ENCODE measurements at places on chromosomes 2 and 18.

DNA sequence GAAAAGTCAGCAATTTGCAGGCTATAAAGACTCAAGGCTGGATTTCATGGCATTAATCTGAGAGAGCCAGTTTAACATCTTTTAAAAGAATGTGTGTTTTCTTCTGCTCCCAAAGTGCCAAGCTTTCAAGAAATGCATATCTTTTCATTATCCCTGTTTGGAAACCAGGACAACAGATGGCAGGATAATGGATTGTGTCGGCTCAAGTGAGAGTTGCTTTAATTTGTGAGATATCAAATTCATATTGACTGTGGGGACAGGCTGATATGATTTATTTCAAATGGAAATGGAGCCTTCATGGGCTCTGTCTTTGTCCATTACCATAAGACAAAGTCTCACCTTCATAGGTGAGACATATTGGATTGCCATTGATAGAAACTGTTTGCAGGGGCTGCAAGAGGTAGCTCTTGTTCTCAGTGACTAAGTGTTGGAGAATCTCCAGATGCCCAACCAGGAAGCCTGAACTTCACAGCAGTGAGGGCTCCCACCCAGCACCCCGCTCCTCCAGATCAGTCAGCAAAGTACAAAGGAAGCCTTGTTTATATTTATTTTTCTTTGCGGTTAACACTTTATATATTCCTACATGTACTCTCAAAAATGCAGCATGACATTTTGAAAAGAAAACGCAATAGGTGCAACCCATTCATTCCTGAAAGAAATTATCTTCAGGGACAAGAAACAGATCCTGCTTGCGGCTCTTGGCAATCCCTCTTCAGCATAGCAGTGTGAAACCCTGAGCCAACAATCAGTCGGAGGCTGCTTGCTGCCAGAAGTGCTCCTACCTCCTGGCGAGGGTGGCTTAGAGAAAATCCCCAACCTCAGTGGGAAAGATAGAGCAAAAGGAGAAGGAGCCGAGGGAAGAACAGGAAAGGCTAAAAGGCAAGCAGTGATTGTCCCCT lies 65.8 kb upstream of the ATL2 start:
- DNase-seq: no peak

GRCh38 chr2:1539973-1540372 lies 126.7 kb downstream of the TPO start:
- DNase-seq: no peak

DNA sequence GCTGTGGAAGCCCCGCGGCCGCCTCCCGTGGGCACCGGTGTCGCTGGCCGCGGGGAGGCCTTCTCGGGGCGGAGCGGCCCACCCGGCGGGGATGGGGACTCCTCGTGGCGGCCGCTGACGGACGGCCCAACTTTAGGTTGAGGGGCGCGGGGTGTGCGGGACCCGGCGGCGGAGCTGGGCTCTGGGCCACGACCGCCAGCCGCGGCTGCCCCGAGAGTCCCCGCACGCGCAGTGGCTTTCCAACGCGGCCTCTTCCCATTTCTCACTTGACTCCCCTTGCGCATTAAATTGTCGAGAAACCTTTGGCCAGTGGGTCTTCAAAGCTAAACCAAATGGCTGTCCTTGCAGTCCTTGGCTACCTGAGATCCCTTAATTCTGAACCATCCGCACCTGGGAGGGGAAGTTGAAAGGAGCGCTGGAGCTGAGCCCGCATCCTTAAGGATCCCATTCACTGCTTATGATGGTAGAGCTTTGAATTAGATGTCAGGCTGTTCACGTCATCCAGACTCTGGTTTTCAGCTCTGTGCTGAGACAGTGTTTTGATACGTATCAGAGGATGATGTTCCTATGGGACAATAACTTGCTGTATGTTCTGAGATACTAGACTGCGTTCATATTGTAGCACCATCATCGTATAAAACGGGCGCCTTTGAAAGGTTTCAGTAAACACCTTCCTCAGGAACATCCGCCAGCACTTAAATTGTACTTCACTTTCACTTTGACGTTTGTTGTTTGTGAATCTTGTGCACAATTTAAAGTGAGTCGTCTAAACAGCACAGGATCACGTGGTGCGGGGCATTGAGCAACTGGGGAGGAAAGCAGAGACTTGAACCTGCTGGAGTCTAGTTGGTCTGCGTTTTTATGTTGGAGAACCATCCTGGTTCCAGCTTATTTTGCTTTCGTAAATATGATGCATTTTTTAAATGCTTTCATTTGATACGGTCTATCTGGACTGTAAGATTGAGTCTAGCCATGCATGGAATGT lies 874 bp downstream of the CLIP4 start:
- peak; percentile 72 for DNase-seq

DNA sequence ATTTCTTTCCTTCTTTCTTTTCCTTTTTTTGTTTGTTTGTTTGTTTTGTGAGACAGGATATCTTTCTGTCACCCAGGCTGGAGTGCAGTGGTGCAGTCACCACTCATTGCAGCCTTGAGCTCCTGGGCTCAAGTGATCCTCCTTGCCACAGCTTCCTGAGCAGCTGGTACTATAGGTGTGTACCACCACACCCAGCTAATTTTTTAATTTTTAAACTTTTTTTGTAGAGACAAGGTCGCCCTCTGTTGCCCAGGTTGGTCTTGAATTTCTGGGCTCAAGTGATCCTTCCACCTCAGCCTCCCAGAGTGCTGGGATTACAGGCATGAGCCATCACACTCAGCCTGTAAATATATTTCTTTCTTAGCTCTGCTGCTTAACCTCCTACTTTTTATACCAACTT lies 83.4 kb upstream of the CYP20A1 start:
- peak; percentile 3 for DNase-seq

- DNase-seq: no peak
Observed at GRCh38 chr2:89763581-89764485, 1072.4 kb downstream of the RPIA start.

- DNase-seq: no peak
Observed at GRCh38 chr2:108370080-108370479, 7.7 kb upstream of the SULT1C4 start.

DNA sequence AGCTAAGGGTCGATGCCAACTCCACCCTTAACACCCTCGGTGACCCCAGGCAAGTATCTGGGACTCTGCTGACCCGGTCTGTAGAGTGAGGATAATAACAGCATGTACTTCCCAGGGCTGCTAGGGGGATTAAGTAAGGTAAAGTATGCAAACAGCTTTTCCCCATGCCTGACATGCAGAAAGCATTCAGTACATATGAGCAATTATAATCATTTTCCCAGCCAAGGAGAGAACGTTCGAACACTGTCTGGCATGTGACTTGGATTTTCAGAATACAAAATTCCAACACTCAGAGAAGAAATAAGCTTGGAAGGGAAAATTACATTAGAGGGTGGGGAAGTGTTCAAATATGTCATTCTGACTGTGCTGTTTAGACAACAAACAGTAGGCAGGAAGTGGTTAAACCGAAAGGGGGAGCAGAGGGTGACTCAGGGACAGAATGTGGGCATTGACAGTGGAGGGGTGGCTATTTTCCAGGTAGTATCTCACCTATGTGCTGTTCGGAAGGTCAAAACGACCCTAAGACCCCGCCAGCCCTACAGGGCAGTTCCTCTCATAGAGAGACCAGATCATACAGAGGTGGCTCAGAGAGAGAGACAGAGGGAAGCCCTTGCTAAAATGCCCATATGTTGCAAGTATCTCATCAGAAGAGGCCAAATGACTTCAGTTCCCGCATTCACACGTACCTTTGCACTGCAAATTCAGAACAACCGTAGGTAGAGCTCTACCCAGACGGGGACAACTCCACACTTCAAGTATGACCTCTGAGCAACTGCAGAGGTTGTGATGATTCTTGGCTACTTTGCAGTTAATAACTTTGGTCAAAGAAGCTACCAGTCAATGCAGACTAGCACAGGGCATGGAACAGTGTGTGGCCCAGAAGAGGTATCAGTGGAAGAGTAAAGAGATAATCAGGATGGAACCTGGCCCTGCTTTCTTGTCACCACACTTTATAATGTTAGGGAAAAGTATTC lies 14.8 kb downstream of the ASPRV1 start:
- DNase-seq: peak; percentile 47

GRCh38 chr2:23583467-23583866 lies 198.5 kb downstream of the KLHL29 start:
- DNase-seq: no peak

GRCh38 chr2:240505910-240506309 lies 51.9 kb downstream of the ANKMY1 start:
- no peak for DNase-seq

- no peak for DNase-seq
Observed at GRCh38 chr18:44761812-44762211, 81.1 kb downstream of the SETBP1 start.

DNA sequence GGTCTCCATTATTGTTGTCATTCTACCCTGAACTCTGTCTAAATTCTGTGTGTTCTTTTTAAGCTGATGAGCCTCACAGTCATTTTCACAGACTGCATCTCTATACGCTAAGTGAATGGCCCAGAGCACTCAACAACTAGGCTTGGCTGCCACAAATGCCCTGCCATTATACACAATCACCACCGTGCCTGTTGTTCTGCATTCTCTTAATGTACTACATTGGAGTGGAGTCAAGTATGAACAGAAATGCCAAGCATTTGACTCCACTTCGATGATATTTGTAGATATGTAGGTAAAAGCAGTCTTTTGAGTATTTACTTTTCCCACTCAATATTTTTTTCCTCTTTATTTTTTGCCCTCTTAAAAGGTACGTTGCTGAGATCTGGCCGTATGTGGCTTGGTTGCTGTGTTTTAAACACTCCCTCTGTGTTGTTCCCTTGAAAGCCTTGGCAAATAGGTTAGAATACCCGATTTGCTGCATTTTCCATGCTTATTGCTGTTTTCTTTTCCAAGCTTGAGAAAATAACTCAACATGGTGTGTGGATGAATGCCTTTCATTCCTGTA lies 36.2 kb upstream of the TMEFF2 start:
- no peak for DNase-seq

DNA sequence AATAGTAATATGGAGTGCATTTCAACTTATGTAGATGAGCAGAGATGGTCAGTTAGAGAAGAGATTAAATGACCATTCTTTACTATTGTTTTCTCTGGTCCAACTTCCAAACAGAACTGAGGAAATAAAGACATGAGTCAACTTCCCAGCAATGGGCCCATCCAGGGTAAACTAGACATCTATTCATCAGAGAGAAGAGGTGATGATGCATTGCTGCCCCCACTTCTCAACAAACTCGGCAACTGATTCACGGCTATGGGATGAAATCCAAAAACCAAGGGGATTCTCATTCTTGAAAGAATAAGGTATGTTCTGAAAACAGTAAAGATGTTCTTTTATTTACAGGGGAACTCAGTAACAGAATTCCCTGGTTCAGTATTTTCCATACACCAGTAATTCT lies 190.7 kb downstream of the RDH14 start:
- DNase-seq: no peak

DNA sequence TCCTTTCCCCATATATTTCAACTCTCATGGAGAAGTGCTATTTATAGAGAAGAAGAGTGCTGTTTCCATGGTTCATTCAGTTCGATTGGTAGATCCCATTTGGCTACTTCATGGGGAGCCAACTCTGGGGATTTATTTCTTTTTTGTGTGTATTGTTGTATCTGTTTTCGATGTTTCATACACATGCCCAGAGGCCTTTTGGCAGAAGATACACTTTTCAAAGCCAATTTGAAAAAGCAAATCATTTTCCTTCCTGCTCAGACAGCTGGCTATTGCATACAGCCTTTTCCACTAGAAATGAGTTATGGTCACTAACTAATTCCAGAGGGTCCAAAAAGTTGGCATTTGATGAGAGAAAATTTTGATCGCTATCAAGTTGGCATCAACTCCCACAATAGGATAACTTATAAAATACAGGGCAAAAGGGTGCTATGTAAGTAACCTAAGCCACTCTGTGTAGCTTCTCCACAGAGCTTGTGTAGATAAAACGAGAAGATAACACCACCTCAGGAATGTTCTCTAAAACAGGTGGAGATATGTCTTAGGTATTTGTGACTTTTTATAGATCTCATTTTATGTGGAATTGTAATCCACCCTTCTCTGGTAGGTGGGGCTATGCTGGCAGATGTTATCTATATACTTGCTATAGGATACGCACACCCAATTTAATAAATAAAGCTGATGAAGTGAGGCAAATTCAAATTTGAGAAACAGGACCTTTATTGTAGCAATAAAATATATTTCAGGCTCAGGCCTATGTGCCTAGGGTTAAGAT lies 798.5 kb downstream of the SATB2 start:
- no peak for DNase-seq

DNA sequence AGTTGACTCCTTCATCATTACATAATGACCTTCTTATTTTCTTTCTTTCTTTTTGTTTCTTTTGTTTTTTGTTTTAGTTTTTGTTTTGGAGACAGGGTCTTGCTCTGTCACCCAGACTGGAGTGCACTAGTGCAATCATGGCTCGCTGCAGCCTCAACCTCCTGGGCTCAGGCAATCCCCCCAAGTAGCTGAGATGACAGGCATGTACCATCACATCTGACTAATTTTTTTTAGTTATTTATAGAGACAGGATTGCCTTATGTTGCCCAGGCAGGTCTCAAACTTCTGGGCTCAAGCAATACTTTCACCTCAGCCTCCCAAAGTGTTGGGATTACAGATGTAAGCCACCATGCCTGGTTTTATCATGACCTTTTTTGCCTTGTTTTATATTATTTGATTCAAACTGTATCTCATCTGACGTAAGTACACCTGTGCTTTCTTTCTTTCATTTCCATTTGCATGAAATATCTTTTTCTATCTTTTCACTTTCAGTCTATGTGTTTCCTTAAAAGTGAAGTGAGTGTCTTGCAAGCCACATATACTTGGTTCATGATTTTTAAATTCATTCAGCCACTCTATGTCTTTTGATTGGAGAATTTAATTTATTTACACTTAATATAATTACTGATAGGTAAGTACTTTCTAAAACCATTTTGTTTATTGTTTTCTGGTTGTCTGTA lies 39.1 kb downstream of the SP100 start:
- no peak for DNase-seq

DNA sequence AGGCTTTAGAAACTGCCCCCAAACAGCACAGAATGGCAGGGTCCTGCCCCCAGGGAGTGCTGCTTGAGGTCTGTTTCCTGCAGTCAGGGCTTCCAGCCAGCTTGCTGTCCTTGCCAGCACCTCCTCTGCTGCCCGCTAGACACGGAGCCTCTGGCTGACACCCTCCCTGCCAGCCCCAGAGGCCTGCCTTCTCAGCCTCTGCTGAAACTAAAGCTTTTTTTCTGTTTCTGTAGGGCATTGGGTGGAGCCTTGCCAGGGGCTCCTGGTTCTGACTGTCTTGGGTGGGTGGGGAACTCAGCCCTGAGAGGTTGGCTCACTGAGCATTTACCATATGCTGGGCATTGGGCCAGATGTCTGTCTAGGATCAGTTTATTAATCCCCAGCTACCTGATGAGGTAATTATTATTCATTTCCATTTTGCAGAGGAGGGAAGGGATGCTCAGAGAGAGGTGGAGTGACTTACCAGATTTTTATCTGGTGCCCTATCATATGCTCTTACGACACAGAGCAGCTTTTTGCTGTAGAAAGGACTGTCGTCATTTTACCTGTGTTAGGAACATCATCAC lies 35.4 kb downstream of the INPP4A start:
- peak; percentile 68 for DNase-seq

DNA sequence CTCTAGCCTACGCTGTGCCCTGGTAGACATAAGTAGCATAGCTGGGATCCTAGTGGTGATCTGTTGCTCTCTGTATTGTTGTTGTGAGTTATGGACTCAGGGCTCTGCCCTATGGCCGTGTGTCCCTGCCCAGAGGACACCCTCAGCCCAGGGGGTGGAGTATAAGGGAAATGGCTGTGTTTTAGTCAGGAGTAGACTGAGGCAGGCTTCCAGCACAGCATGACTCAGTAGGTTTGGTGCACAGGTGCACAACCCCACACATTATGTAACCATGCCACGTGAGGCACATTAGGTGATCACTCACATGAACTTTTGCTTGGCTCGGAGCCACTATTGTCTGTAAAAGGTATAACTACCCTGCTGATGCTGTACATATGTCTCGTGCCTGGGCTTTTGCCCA lies 59.9 kb upstream of the PEX13 start:
- DNase-seq: no peak

Measured in stimulated activated CD4-positive, alpha-beta T cell treated with anti-CD3 and anti-CD28 coated beads, Interleukin-15, amount 100 ng/mL, for 24 hours (primary cell).